ENCODE measurements at places on chromosomes 2 and 18.

GRCh38 chr2:209666296-209666695 lies 105.3 kb upstream of the UNC80 start:
- DNase-seq, result no peak

GRCh38 chr2:3132966-3133365 lies 244.7 kb downstream of the EIPR1 start:
- no peak for DNase-seq

GRCh38 chr2:216345846-216346245 lies 26.4 kb downstream of the MARCHF4 start:
- DNase-seq, result no peak

- DNase-seq, result no peak
Measured at GRCh38 chr18:23933407-23933806, 81.1 kb upstream of the TTC39C start.

- no peak for DNase-seq
Measured at GRCh38 chr2:217064234-217065011, 204.6 kb upstream of the TNP1 start.

- DNase-seq, result no peak
Measured at GRCh38 chr18:8298186-8298585, 311.1 kb upstream of the RAB12 start.

DNA sequence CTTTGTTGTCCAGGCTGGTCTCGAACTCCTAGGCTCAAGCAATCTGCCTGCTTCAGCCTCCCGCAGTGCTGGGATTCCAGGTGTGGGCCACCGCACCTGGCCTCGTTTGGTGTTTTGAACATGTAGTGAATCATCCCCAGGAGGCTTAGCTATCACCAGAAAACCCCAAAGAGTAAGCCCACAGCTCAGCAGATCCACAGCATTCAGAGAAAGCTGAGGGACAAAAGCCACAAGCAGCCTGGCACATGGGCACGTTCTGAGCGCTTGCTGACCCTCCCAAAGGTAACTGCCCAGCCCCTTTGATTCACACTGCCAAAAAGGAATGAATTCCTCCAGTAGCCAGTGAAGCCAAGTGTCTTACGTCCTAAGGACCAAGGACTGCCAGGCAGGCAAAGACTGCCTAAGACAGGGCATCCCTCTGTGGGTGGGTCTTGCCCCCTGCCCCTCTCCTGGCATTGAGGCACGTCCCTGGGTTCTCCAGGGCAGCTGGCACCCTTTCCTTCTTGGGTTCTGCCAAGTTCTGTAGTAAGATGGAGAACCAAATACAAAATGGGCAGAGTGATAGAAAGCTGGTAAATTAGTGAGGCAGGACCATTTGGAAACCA lies 31.7 kb downstream of the MBP start:
- DNase-seq, result no peak

GRCh38 chr2:121043827-121044222 lies 241.2 kb downstream of the TFCP2L1 start:
- no peak for DNase-seq

- DNase-seq, result no peak
Measured at GRCh38 chr2:124035001-124035400, 9.9 kb downstream of the CNTNAP5 start.

GRCh38 chr2:72423756-72424155 lies 276.1 kb upstream of the CYP26B1 start:
- DNase-seq, result no peak

- no peak for DNase-seq
Measured at GRCh38 chr2:105215586-105216192, 25.9 kb upstream of the GPR45 start.

DNA sequence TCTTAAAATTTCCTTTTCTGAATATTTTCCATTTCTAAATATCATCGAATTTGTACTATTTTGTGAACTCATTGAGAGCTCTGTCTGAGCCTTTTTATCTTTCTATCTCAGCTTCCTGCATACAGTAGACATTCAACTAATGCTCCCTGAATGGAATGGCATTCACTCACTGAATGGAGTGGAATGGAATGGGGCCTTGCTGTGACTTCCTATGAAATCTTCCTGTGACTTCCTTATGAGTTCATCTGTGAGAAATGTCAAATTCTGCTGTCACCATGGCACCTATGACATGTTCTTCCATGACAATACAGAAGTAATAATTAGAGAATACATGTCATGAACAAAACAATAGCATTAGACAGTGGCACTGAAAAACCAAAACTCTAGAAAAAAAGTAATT lies 199.6 kb downstream of the NR4A2 start:
- DNase-seq, result no peak

- DNase-seq, result no peak
Measured at GRCh38 chr2:181411105-181411849, 45.9 kb upstream of the ITGA4 start.

- no peak for DNase-seq
Measured at GRCh38 chr2:129737660-129738527, 241.6 kb upstream of the RAB6C start.

GRCh38 chr2:58634653-58635370 lies 393.7 kb upstream of the FANCL start:
- DNase-seq, result no peak

DNA sequence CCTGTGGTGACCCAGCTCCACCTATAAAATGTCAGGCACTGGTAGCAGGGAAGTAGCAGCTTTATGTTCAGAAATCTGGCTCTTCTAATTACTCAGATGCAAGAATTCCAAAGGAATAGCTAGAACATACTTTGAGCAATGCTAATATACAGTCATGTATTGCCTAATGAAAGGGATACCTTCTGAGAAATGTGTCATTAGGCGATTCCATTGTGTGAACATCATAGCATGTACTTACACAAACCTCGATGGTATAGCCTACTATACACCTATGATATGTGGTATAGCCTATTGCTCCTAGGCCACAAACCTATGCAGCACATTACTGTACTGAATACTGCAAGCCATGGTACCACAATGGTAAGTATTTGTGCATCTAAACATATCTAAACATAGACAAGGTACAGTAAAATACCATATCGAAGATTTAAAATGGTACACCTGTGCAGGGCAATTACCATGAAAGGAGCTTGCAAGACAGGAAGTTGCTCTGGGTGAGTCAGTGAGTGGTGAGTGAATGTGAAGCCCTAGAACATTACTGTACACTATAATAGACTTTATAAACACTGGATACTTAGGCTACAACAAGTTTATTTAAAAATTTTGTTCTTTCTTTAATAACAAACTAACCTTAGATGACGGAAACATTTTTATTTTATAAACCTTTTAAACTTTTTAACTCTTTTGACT lies 50.3 kb upstream of the ETAA1 start:
- DNase-seq, result no peak

GRCh38 chr2:43327119-43327518 lies 100.7 kb upstream of the ZFP36L2 start:
- no peak for DNase-seq

DNA sequence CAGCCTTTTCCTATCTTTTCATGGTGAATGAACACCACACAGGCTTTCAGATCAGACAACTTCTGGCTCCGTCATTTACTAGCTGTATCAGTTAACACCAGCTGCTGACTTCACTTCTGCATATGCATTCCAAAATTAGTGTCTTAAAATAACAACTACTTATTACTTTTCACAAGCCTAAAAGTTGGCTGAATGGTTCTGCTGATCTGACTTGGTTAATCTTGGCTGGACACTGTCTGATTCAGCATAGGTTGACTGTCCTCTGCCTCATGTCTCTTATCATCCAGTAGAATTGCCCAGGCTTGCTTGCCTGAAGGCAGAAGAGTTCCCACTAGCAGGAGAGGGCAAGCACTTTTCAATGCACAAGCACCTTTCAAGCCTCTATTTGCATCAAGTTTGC lies 72.7 kb downstream of the MARCHF4 start:
- DNase-seq, result no peak

DNA sequence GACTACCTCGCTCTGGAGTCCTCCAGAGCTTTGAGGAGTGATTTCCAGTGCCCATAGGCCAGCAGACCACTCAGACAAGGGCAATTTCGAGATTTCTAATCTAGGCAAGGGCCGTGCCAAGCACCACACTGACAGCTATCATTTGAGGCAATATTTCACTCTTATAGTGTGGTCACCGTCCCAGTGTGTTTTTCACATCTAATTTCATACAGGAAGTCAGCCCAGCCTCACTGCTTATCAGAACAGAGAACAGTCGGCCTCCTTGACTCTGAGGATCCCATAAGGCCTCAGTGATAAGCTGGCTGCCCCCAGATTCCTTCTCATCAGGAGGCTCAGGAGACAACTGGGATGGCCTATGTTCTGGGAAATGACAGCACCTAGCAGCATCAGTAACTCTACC lies 581 bp downstream of the CAPN14 start:
- no peak for DNase-seq

DNA sequence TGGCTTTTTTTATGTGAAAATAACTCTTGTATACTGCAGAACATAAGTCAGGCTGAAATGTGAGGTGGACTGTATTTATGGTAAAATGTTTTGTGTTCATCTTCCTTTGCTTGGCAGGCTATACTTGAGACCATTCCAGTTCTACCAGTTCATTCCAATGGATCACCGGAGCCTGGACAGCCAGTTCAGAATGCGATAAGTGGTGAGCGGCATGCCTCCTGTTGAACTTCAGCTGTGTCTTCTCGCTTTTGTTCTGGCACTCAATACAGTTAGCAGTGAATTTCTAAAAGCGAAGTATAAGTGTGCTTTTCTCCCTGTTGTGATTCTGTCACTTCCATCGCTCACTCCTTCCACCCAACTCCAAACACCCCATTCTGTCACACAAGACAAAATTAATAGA lies 138.5 kb downstream of the ARHGAP28 start:
- DNase-seq, result no peak

DNA sequence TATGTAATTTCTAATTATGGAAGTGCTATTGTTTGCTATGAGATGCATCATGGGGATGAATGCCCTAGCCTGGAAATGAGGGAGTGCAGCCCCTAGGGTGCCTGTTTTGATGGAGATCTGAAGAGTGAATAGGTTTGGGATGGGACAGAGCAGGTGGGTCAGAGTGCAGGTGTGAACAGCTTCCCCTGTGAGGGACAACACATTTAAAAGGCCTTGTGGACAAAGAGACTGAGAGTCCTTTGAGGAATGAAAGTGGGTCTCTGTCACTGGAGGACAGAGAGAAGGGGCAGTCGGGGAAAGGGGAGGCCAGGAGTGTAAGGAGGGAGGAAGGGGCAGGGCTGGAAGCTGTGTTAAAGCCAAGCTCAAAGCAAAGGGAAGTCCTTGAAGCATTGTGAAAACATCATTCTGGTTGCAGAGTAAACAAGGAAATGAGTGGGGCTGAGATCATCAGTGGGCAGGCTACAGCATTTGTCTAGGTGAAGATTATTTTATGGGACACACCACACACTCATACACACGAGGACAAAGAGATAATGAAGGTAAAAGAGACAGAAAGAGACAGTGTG lies 877.6 kb downstream of the SLC4A3 start:
- no peak for DNase-seq

DNA sequence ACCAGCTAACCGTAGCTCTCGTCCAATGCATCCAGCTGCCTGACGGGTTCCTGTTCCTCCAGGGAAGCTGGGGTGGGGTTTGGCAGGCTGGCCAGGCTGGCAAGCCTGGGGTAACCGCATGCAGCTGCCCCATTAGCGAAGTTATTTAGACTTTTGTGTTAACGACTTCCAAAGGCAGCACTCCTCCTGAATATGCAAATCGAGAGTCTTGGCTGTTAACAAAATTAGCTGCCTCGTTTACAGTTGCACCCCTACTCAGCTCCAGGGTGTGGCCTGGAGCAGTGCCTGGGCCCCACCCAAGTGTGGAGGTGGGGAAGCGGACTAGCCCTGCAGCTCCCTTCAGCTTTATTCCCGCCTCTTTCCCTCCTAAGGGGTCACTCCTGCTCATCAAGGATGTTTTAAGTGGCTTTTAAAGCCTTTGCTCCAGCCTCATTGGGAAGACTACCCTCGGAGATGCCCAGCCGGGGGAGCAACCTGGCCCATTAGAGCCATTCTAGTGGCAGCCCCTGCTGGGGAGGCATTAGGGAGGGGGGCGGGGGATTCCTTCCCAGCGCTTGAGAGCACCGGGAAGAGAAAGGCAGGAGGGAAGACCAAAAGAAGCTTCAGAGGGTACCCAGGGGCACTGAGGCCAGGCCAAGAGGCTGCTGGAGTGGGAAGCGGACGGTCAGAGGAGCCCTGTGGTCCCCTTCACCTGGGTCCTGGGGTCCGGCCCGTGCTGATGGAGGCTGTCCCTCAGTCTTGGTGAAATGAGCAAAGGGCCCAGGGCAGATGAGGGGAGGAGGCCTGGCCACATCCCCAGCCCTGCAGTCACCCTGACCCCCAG lies 204.1 kb downstream of the CELF4 start:
- no peak for DNase-seq

DNA sequence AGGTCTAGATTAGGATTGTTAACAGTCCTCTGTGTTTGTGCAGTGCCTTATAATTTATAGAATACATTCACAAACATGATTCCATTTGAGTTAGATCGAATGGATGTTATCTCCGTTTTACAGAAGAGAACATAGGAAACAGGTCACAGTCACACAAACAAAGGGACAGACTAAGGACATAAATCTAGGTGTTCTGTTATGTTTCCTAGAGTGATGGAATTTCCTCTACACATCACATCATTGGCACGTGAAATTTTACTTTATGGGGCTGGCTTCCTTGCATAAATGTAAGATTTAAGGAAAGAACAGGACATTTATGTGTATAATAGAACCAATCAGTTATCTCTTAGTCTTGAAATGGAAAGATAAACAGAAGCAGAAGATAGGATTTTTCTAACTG lies 6.4 kb downstream of the TRIM54 start:
- no peak for DNase-seq

DNA sequence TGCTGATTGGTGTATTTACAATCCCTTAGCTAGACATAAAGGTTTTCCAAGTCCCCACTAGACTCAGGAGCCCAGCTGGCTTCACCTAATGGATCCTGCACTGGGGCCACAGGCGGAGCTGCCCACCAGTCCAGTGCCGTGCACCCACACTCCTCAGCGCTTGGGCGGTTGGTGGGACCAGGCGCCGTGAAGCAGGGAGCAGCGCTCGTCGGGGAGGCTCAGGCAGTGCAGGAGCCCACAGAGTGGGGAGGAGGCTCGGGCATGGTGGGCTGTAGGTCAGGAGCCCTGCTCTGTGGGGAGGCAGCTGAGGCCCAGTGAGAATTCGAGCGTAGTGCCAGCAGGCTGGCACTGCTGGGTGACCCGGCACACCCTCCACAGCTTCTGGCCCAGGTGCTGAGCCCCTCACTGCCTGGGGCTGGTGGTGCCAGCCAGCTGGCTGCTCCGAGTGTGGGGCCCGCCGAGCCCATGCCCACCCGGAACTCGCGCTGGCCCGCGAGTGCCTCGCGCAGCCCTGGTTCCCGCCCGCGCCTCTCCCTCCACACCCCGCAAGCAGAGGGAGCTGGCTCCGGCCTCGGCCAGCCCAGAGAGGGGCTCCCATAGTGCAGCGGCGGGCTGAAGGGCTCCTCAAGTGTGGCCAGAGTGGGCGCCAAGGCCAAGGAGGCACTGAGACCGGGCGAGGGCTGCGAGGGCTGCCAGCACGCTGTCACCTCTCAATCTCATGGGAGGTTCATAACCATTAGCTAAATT lies 475.6 kb upstream of the DCC start:
- DNase-seq, result no peak

GRCh38 chr2:41865263-41865662 lies 182.6 kb upstream of the PKDCC start:
- DNase-seq, result no peak

- no peak for DNase-seq
Measured at GRCh38 chr2:215002500-215002899, 135.9 kb downstream of the ABCA12 start.
